ENCODE measurements at places on chromosomes 1 and 21.

- DNase-seq: no peak
Observed at GRCh38 chr21:41900401-41900800, 21.3 kb upstream of the PRDM15 start.

DNA sequence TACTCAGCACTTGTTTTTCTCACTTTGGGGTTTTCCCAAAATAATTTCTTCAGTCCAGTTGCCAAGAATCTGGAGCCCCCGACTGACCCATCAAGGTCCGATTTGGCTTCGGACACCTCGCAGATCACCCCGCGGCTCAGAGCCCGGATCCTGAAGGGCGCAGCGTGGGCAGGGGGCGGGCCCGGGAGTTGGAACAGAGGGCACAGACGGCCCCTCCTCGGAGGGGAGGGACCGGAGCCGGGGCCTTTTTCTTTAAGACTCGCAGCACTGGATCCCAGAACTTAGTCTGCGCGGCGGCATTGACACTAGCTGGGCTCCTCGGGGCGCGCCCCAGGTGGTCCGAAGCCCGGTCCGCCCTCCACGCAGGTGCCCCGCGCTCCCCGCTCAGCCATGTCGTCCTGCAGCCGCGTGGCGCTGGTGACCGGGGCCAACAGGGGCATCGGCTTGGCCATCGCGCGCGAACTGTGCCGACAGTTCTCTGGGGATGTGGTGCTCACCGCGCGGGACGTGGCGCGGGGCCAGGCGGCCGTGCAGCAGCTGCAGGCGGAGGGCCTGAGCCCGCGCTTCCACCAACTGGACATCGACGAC is at the start of gene CBR3:
Gene CBR3, plus strand, starts transcription at position 277 of the 588 bp plus-strand sequence. Its CDS starts 114 bp downstream, at position 391.
- peak; percentile 18 for DNase-seq

DNA sequence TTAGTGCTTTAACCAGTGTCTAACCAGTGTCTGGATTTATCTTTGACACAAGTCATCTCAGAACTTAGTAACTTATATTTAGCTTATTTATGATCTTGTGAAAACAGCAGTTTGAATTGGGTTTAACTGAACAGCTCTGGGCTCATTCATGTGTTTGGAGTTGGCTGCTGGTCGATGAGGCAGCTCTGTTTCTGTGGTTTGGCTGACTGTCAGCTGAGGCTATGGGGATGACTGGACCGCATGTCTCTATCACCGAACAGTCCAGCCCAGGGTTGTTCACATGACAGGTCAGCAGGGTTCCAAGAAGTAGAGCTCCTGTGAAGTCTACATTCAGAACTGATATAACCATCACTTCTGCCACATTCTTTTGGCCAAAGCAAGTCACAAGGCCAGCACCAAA is 29.1 kb upstream of the C21orf91 start:
- DNase-seq: peak; percentile 87

DNA sequence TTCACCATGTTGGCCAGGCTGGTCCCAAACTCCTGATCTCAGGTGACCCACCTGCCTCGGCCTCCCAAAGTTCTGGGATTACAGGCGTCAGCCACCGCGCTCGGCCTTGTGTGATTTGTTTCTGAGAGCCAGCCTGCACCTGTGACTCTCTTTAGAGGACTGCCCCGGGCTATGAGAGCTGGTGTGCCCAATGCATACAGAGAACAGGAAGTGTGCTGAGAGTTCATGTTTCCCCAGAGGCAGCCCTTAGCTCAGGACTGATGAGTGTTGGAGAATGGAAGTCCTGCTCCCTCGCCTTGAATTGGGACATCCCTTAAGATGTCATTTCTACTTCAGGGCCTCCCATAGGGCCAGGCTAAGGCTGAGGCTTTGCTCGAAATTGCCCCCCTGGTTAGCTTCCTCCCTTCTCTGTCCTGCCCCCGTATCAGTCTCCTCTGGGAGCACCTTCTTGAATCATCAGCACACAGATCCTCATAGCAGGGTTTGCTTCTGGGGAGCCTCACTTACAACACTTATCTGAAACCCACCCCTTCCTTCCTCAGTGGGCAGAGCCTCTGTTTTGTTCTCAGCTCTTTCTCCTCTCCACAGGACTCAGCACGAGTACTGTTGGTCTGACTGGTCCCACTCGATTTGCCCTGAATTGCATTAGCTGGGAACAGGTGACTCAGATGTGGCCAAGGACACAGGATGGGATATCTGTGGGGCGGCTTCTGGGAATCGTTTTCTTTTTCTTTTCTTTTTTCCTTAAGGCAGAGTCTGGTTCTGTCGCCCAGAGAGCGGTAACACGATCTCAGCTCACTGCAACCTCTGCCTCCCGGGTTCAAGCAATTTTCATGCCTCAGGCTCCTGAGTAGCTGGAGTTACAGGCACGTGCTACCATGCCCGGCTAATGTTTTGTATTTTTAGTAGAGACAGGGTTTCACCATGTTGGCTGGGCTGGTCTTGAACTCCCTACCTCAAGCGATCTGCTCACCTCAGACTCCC is 80.1 kb downstream of the UBIAD1 start:
- no peak for DNase-seq

DNA sequence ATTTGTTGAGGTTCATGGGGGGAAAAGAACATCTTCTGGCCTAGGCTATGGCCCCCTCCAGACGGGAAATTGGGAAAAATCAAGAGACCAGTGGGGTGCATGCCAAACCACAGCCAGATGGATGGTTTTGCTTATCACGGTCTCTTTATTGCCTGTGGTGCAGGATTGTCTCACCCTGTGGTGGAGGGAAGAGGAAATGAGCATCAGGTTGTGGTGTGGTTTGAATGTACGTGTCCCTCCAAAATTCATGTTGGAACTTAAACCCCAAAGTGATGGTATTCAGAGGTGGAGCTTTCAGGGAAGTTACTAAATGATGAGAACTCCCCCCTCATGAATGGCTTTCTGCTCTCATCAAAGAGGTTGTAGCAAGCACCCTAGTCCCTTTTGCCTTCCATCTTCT is 525.7 kb downstream of the NPHP4 start:
- no peak for DNase-seq

DNA sequence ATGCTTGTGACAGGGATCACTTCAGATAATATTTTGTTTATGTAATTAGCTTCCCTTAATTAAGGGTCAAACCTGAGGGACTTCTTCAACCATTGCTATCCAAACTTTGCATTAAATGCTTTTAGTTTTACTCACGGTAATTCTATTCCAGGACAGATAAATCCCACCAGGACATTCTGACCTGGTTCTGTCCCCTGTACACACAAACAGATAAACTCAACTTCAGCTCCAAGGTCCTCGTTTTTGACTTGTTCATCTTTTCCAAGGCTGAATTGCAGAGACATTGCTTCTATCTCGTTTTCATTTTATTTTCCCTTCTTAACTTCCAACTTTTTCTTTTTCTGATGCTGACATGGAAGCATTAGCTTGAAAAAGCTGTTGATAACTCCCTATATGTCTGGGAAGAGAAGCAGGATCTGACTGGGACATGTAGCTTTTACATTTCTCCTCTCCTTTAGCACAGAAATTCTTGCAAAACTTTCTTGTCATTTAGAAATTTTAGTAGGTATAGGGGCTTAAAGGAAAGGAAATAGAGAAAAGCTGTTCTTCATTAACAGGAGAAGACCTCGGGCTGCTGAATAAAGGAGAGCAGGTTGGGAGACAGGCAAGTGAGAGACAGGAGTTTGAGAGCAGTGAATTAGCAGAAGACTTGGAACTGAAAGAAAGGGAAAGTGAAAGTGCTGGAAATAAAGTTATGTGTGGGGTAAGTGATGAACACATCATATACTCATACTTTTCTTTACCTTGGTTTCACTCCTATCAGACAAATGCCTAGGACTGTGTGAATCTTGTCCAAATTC is 231.7 kb upstream of the B3GALT2 start:
- DNase-seq: no peak

DNA sequence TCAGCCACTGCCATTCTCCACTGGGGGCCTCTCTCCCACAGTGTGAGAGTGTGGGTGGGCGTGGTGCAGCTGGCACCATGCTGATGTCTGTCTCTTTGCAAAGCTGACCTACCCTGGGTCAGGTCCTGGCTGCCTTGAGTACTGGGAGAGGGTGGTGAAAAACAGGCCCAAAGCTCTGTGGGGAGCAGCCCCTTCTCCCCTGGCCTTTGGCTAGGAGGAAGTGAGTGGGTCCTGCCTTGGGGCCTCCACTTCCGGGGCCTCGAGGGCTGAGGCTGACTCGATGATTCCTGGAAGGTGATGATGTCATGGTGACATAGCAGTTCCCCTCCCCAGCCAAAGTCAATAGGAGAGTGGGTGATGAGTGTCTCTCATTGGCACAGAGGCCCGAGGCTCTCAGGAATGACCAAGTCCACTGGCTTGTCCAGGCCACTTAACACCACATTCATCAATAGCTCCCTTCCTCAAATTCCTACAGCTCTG is 53.0 kb downstream of the IER5 start:
- DNase-seq: no peak

- DNase-seq: no peak
Observed at GRCh38 chr1:155466617-155466972, 96.0 kb downstream of the ASH1L start.

GRCh38 chr1:208083715-208084085 is 160.5 kb downstream of the PLXNA2 start:
- DNase-seq: no peak

DNA sequence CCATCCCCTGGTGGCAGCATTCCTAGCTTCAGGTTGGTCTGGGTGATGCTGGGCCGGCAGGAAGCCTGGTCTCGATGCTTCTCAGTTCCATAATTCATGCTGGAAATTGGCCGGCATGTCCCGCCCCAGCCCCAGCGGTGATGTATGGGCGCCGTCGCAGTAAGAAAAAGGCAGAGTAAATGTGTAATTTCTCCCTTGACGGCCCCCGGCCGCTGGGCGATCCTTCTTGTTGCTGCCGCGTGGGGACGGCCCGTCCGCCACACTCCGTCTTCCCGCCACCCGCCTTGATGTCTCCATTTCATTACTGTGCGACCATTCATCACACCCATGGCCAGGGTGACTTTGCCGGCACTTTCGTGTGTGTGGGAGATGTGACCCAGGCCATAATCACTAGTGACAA is 8.5 kb downstream of the DMAP1 start:
- DNase-seq: no peak

DNA sequence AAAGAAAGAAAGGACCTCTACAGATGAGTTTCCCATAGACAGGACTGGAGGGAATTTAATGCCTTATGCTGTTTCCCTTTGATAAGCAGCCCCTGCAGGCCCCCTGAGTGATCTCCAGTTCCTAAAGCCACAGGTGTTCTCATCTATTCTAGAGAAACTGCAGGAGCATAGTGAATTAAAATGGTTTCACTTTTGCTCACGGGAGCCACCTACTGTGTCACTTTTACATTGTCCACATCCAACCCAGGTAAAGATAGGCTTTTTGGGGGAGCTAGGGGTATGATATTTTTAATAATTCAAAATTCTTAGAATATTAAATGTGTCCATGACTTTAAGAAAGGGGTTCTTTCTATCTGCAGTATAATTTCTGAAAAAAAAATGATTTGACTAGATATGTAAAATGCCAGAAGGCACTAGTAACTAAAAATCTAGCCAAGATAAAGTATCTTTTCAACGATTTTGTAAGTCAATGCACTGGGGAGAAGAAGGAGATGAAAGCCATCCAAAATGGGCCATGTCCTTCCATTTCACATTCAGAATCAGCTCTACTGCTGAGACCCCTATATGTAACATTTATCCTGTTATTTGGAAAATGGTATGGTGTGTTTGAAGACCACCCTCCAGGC is 267.3 kb upstream of the DUSP10 start:
- DNase-seq: peak; percentile 19

DNA sequence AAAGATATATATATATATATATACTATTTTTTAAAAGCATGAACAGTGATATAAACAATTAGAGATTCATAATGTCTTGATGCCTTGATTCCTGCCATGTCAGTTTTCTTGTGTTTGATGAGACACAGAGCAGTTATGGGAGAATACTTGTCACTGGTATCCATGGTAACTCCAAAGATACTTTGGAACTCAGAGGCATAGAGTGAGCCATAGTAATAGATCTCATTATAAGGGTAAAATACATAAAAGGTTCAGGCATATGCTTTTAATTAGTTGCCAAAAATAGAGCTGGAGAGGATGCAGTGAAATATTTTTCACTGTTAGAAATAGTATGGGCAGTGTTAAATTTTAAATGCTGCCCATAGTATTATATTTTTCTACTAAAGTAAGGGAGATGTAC is 134.1 kb downstream of the SYT14 start:
- no peak for DNase-seq

DNA sequence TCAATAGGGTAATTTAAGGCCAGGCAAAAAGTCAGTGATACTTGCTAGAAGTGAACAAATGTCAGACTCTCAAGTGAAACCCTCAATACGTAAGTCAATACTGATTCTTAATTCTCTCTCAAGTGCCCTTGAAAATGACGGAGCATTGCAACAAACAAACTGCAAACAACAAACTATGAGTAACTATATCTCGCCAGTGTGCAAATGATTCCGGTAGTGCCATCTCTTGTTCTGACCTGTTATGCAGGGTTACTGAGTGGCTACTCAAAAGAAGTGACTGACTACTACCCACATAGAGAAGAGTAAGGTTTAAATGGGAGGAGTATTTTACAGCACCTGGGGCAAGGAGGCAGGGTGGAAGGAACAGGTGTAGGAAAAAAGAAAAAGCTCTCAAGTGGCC is 1.6 kb downstream of the SLC19A2 start:
- DNase-seq: no peak

GRCh38 chr1:36092166-36092797 is 3.6 kb downstream of the ADPRS start:
- DNase-seq: no peak

- DNase-seq: no peak
Observed at GRCh38 chr1:53384796-53385195, 56.9 kb upstream of the LRP8 start.
